ENCODE measurements at places on chromosomes 4 and X.

GRCh38 chr4:143489106-143489505 lies 24.4 kb upstream of the SMARCA5 start:
- no peak for DNase-seq

GRCh38 chrX:3529466-3530010 lies 183.1 kb upstream of the MXRA5 start:
- DNase-seq = no peak

DNA sequence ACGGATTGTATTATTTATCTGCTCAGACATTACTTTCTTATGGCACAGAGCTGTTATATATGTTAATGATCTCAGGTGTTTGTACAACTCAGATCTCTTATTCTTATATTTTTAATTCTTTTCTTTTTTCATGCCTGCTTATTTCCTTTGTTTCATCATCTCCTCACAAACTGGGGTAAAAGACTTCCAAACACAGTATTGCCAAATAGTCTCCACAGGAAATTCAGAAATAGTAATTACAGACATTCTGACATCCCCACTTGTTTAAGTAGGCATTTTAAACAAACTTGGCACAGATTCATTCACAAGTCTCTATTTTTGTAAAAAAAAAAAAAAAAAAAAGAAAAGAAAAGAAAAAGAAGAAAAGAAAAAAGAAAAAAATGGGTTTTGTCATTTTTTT lies 129.7 kb upstream of the USP38 start:
- no peak for DNase-seq

DNA sequence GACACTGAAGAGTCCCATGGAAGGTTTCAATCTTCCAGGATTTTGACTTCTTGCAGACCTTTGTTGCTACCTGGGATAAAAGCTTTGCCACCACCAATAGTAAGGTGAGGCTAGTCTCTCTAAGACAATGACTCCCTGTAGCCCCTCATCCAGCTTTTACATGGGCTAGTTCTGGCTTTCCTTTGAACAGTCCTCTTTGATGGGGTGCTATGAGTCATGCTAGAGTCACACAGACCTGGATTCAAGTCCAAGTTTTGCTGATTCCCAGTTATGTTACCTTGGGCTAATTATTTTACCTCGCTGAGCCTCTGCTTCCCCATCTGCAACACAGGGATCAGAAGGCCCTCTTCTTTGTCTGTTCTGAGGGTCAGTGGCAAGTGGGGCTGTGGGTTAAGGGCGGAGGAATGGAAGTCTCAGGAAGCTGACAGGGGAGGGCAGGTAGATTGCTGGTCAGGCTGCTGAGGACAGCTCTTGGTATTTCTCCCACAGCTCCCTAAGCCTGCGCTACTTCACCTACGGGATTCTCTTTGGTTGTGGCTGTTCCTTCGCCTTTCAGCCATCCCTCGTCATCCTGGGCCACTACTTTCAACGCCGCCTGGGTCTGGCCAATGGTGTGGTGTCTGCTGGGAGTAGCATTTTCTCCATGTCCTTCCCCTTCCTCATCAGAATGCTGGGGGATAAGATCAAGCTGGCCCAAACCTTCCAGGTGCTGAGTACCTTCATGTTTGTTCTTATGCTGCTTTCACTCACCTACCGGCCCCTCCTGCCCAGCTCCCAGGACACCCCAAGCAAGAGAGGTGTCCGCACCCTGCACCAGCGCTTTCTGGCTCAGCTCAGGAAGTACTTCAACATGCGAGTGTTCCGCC lies 90.3 kb downstream of the RLIM start:
- no peak for DNase-seq

- no peak for DNase-seq
These were observed 59.0 kb upstream of the C1QTNF7 start for GRCh38 chr4:15368856-15369255.
